Daoy (cell line): ENCODE measurements at places on chromosomes 2 and 18. TPM values are rescaled to one million over a fixed set of nuclear protein-coding genes. Genes with fewer than 3 reads are reported as not detected.

Gene MAPK4
- 0.17 TPM in 1 of 2 replicates, not detected in the other for total RNA-seq

GRCh38 chr2:10720306-10720705 lies 1.1 kb upstream of the ATP6V1C2 start:
- DNase-seq: no peak

- DNase-seq: no peak
Observed at GRCh38 chr18:22513721-22514481, 96.2 kb upstream of the CTAGE1 start.

Gene RNU2-63P
- total RNA-seq: 72.9 TPM in 1 of 2 replicates, not detected in the other

DNA sequence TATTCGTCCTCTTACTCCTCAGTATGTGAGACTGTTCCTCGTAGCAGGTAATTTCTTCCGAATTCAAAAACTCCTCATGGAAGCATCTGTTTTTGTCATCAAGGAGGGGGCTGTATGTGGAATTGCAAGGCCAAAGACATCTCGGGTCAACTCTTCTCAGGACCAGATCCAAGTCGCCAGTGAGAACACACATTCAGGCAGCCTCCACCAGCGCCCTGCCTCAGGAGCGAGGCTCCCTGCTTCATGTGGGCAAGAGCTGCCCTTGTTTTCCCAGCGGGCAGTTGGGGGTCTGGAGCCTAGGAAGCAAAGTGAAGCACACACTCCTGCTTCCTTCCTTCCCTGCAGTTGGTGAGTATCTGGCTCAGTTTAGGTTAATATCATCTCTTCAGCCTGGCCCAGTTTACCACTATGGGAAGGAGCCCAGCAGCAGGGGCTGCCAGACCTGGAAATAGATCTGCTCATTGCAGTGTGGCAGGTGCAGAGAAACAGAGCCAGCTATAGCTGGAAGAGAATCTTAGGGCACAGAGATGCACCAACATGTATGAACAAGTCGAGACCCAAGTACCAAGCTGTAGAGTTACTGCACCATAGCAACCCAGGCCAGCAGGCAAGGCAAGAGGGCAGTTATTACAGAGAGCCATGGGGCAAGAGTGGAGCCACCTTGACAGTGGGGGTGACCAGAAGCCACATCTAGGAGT lies 25.3 kb downstream of the TMEM127 start:
- no peak for DNase-seq
